Osteoblast (primary cell): ENCODE measurements at places on chromosomes 3 and 15. TPM values are rescaled to one million over a fixed set of nuclear protein-coding genes. Genes with fewer than 3 reads are reported as not detected.
A peak's percentile ranks its signal among the peaks of the same experiment; 100 is the strongest.

PRR23E gene
- total RNA-seq = not detected in 2 replicates

CALML4 gene
- 1.2 and 2.2 TPM in 2 replicates for total RNA-seq

GRCh38 chr3:50122071-50122470, 33.1 kb upstream of the SEMA3F start:
- peaks cover 34% of the 10 kb centered on the region for H3K36me3 ChIP-seq
- no peak overlapping the region for H3K27ac ChIP-seq
- peak; percentile 72 for DNase-seq
- H3K27me3 ChIP-seq = no peaks in the 10 kb centered on the region
- no peak overlapping the region for H3K4me3 ChIP-seq

DNA sequence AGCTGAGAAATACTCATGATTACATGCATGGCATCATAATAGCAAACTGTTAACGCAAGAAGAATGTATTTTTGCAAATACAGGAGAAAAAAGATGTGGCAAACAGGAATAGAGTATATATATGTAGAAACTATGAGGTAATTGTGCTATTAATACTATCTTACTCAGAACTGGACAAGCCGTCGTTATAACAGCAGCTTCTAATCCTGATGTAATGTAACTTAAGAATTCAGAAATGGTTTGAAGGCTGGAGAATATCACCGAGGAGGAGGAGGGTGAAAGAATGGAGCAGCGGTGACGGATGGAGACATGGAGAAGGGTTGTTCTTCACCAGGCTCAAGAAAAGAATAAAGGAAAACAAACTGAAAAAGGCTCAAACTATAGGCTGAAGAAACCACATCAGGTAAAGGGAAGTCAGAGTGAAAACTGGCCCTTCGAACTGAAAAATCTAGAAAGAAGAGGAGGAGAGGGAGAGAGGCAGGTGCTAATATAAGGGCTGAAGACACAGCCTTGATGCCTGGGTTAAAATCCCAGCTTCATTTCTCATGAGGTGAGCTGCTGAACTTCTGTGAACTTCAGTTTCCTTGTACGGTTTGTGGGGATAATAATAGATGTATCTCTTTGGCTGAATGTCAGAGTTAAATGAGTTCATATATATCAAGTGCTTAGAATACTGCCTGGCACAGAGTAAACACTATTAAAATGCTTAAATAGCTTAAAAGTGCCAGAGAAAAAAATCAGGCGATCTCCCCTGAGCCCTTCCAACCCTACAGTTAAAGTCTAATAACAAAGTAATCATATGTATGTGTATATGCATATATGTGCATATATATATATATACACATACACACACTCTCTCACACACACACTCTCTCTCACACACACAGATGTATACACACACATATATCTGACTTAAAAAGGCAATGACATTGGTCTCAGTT, 43.9 kb downstream of the GOLIM4 start:
- H3K27ac ChIP-seq = peak overlapping the region; percentile 72
- H3K4me1 ChIP-seq = peaks cover 22% of the 10 kb centered on the region
- no peaks in the 10 kb centered on the region for H3K27me3 ChIP-seq
- no peaks in the 10 kb centered on the region for H3K36me3 ChIP-seq
- H3K4me3 ChIP-seq = no peak overlapping the region

DNA sequence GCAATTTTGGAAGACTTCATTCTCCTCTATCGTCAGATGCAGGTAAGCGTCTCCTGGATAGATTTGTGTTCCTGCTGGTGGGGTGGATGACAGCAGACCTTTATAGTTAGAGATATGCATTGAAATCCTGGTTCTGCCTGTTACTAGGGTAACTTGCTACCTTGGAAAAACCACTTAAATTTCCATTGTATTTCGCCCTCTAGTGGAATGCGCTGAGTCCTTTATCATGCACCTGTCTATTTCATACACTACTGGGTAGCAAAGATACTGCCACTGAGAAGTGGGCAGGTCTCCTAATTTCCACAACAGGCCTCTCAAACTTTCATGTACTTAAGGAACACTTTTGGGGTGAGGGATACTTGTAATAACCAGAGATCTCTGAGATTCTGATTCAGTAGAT, 209.5 kb upstream of the SUCLG2 start:
- H3K4me3 ChIP-seq = no peak overlapping the region
- H3K36me3 ChIP-seq = no peaks in the 10 kb centered on the region
- no peak for DNase-seq
- no peaks in the 10 kb centered on the region for H3K27me3 ChIP-seq

DNA sequence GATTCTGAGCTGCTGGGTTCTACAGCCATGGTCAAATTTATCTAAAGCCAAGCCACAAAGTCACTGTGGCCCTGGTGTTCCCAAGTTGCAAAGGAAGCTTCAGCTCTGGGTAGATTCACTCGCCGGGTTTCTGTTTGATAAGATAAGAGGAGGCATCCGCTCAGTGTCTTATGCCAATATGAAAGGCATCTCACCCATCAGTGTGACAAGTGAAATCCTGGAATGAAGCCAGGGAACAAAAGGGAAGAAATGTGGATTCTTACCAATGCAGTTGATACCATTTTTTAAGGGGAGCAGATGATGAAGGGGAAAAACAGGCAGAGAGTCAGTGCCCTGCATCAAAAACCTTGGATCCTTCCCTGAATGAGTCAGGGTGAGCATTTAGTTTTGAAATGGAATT, 2.8 kb upstream of the CPNE4 start:
- no peaks in the 10 kb centered on the region for H3K36me3 ChIP-seq
- H3K4me3 ChIP-seq = no peak overlapping the region
- H3K27me3 ChIP-seq = peaks cover 22% of the 10 kb centered on the region
- peaks cover 5% of the 10 kb centered on the region for H3K4me1 ChIP-seq
- no peak for DNase-seq

DNA sequence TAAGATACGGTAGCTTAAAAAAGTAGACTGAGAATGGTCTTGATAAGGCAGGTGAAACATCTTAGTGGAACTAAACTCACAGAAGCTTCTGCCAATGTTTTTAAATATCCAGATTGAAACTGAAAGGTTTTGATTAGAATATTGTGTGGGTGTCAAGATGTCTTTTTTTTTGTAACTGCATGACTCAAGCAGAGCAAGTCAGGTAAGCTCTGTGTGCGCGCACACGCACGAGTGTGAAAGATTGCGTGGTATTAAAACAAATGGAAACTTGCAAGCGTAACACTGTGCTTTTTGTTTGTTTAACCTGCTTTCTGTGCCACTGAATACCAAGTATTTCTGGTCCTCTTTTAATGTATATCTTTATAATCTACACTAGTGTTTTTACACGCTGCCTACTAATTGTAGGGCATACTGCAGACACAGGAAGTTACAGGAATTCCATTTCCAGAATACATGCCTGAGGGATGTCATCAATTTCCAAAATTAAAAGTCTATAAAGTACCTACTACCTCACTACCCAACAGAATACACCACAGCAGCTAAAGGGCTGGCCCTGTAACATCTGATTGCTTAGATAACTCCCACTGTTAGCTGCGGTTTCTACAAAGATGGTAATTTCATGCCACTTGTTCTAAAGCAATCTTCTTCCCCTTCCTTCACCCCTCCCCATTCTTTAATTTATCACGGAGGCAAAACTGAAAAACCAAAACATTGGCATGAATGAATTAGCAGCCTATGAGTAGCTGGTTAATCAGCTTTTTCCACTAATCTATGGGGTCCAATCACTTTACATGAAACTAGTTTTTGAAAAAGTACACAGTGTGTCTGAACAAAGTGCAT, 472.8 kb downstream of the SHQ1 start:
- peaks cover 17% of the 10 kb centered on the region for H3K36me3 ChIP-seq
- H3K27me3 ChIP-seq = no peaks in the 10 kb centered on the region
- H3K4me1 ChIP-seq = peaks cover 9% of the 10 kb centered on the region

DNA sequence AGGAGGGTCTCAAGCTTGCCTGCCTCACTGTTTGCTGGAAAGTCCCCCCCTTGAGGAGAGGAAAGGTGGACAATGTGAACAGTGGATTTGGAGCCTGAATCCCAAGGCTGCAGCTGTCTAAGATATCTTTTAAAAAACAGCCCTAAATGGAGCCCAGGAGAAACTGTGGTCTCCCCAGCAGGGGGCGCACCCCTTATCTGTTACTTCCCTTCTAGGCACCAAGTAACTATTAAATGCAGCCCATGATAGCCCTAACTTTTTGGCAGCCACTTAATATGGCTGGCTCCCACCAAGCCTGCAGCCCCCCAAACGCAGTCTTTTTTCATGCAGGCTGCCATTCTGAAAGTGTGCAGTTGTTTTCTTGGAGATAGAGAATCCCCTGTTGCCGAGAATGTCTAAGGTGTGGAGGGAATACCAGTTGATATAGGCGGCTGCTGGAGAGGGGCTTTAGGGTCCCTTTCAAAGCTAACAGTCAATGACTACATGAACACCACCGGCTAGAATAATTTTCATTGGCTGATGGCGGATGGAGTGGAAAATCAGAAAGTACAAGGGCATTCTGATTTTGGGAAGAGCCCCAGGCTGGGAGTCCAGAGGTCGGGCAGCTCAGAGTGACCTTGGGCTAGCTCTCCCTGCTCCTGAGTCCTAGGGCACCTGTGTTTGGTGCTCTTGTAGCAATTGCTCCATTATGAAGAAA, 1.3 kb downstream of the RHCG start:
- peaks cover 10% of the 10 kb centered on the region for H3K4me1 ChIP-seq
- H3K27ac ChIP-seq = no peak overlapping the region
- H3K4me3 ChIP-seq = no peak overlapping the region
- H3K27me3 ChIP-seq = peaks cover 70% of the 10 kb centered on the region
- DNase-seq = no peak
